ENCODE measurements at places on chromosomes 1 and 21.

DNA sequence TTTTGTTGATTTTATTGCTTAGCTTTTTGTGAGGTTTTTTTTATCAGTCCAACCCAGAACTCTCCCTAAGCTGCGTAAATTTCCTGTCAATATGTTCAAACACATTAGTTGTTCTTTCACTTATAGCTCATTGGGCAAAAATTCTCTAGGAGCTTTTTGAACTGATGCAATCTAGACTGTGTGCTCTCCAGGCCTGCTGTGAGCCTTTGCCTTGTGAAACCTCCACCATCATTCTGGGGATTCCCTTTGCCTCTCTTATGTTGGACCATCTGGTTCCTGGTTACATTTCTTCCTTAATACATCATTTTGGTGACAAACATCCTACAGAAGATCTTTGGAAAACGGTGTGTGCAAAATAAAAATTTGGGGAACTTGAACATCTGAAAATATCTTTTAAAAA, 247.2 kb downstream of the LRRC7 start:
- H3K27me3 ChIP-seq: no peaks in the 10 kb centered on the region
- DNase-seq: no peak
- H3K4me1 ChIP-seq: no peaks in the 10 kb centered on the region
- H3K36me3 ChIP-seq: no peaks in the 10 kb centered on the region
- no peak overlapping the region for H3K4me3 ChIP-seq

- peak overlapping the region; percentile 10 for H3K27ac ChIP-seq
- no peak overlapping the region for H3K4me3 ChIP-seq
- peaks cover 6% of the 10 kb centered on the region for H3K4me1 ChIP-seq
- no peak for DNase-seq
These were observed 16.7 kb downstream of the CAMTA1 start for GRCh38 chr1:6801966-6802365.

GRCh38 chr1:18190598-18190997, 83.0 kb downstream of the IGSF21 start:
- H3K27me3 ChIP-seq: no peaks in the 10 kb centered on the region
- DNase-seq: no peak
- H3K4me3 ChIP-seq: no peak overlapping the region
- no peak overlapping the region for H3K27ac ChIP-seq
- no peaks in the 10 kb centered on the region for H3K4me1 ChIP-seq

DNA sequence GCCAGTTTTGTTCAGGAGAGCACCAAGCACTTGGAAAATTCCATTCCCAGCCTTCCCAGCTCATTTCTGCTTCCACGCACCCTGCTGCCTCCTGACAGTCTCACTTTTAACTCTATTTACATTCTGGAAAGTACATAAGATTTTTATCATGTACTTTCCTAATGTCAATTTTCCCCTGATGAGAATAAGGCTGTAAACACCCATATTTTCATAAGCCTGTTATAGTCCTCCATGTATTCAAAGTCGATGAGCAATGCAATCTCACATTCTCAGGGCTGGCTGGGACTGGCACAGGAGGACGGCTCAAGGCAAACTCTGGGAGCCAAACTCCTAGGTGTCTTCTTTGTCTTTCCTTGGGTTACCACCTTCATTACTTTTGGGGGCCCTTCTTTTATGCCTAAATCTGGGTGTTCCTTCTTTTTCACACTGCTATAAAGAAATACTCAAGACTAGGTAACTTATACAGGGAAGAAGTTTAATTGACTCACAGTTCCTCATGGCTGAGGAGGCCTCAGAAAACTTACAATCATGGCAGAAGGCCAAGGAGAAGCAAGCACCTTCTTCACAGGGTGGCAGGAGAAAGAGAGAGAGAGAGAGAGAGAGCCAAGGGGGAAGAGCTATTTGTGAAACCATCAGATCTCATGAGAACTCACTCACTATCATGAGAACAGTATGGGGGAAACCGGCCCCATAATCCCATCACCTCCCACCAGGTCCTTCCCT, 94.6 kb downstream of the IGSF21 start:
- DNase-seq: no peak
- no peaks in the 10 kb centered on the region for H3K27me3 ChIP-seq

DNA sequence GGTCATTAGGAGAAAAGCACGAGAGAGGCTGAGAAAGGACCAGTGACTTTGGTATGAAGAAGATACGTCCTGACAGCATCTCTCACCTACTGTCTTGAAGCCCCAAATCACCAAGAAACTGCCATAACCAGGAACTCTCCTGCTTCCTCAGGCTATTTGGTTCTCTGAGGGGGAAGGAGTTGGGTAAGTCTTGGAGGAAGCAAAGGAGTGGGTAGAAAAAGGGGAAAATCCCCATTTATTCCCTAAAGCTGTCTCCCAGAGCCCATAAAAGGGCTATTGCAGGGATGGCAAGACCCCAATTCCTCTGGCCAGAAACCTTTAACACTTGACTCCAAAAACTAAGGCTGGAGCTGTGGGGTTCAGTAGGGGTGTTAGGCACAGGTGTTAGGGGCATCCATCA, 2.1 kb upstream of the PBXIP1 start:
- H3K4me1 ChIP-seq: peaks cover 34% of the 10 kb centered on the region
- H3K27ac ChIP-seq: peak overlapping the region; percentile 7
- H3K36me3 ChIP-seq: no peaks in the 10 kb centered on the region
- no peaks in the 10 kb centered on the region for H3K27me3 ChIP-seq
- no peak overlapping the region for H3K4me3 ChIP-seq

DNA sequence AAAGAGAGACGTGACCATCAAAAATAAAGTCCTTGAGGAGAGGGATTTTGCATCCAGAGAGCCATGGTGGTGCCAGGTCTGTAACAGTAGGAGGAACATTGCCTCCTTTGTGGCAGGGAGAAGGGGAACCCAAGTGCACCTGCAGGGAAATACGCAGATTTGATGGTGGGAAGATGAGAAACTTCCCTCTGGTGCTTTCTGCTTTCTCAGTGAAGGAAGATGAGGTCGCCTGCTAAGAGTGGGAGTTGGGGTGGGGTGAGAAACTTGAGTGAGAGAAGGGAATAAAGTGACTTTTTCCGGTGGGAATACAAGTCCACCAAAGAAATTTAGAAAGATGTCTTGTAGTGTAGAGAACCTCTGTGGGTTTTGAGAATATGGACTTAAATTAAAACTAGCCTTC, 9.1 kb downstream of the PLA2G4A start:
- H3K4me1 ChIP-seq: no peaks in the 10 kb centered on the region
- no peaks in the 10 kb centered on the region for H3K36me3 ChIP-seq
- no peak for DNase-seq

- H3K4me3 ChIP-seq: no peak overlapping the region
- peaks cover 6% of the 10 kb centered on the region for H3K4me1 ChIP-seq
- no peaks in the 10 kb centered on the region for H3K27me3 ChIP-seq
- H3K36me3 ChIP-seq: no peaks in the 10 kb centered on the region
These were observed 250.3 kb upstream of the SGIP1 start for GRCh38 chr1:66283622-66284041.

- no peak overlapping the region for H3K27ac ChIP-seq
- no peaks in the 10 kb centered on the region for H3K27me3 ChIP-seq
- no peaks in the 10 kb centered on the region for H3K4me1 ChIP-seq
- H3K36me3 ChIP-seq: no peaks in the 10 kb centered on the region
These were observed 40.9 kb upstream of the CAMK1G start for GRCh38 chr1:209542585-209542984.
